Endothelial cell of umbilical vein (primary cell): ENCODE measurements at places on chromosomes 11 and 22. TPM values are rescaled to one million over a fixed set of nuclear protein-coding genes. Genes with fewer than 3 reads are reported as not detected.

The PDXP gene
- polyA plus RNA-seq, result 20.0 and 22.6 TPM in 2 replicates

- no peaks in the 10 kb centered on the region for H3K4me1 ChIP-seq
- H3K27ac ChIP-seq, result no peak overlapping the region
- no peaks in the 10 kb centered on the region for H3K27me3 ChIP-seq
- H3K36me3 ChIP-seq, result no peaks in the 10 kb centered on the region
Measured at GRCh38 chr11:94998285-94998684, 24.8 kb downstream of the KDM4D start.

- no peak overlapping the region for H3K27ac ChIP-seq
- H3K36me3 ChIP-seq, result no peaks in the 10 kb centered on the region
- no peaks in the 10 kb centered on the region for H3K4me1 ChIP-seq
- peak; percentile 48 for DNase-seq
- H3K4me3 ChIP-seq, result no peak overlapping the region
Measured at GRCh38 chr22:43275545-43276317, 67.4 kb downstream of the SCUBE1 start.

DNA sequence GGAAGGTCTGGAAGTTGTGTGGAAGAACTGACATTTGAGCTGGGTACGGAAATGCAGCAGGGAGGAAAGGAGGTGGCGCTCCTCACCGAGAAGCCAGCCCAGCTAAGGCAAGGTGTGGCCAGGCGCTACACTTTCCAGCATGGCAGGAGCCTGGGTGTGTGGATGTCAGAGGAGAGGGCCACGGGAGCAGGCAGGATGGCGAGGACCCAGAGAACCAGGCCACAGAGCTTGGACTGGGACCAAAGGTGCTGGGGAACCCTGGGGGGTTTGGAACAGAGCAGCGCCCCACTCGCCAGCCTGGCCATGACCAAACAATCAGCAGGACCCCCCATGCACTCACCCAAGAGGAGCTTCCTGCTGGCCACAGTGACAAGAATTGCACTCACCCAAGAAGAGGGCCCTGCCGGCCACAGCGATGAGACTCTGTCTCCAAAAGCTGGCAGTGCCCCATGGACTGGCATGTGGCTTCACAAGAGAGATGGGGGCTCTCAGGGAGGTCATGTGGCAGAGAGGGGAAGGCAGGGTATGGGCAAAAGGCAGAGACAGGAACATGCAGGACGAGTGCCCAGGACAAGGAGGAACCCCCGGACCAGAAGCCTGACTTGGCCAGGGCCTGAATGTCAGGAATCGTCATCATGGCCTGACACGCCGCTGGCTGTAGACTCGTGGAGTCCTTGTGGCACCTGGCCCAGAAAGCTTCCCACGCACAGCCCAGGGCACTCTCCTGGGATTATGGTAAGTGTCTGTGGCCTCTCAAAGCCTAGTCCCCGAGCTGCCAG is 45.4 kb downstream of the IGF2 start:
- no peaks in the 10 kb centered on the region for H3K36me3 ChIP-seq
- H3K4me3 ChIP-seq, result no peak overlapping the region
- no peak overlapping the region for H3K27ac ChIP-seq
- no peaks in the 10 kb centered on the region for H3K27me3 ChIP-seq
- no peak for DNase-seq

GRCh38 chr11:94032066-94032465 is 10.9 kb downstream of the HEPHL1 start:
- no peak for DNase-seq
- no peak overlapping the region for H3K4me3 ChIP-seq
- no peaks in the 10 kb centered on the region for H3K36me3 ChIP-seq
- no peaks in the 10 kb centered on the region for H3K27me3 ChIP-seq

The IL18BP gene
- polyA plus RNA-seq, result 20.1 and 25.1 TPM in 2 replicates

- no peak for DNase-seq
- no peaks in the 10 kb centered on the region for H3K36me3 ChIP-seq
- H3K27ac ChIP-seq, result no peak overlapping the region
- peaks cover 32% of the 10 kb centered on the region for H3K4me1 ChIP-seq
- no peaks in the 10 kb centered on the region for H3K27me3 ChIP-seq
Measured at GRCh38 chr11:121467965-121468364, 15.2 kb upstream of the SORL1-AS1 start.

- H3K27ac ChIP-seq, result no peak overlapping the region
- H3K36me3 ChIP-seq, result no peaks in the 10 kb centered on the region
- no peaks in the 10 kb centered on the region for H3K27me3 ChIP-seq
- DNase-seq, result no peak
Measured at GRCh38 chr11:133366147-133366546, 166.2 kb downstream of the OPCML start.

DNA sequence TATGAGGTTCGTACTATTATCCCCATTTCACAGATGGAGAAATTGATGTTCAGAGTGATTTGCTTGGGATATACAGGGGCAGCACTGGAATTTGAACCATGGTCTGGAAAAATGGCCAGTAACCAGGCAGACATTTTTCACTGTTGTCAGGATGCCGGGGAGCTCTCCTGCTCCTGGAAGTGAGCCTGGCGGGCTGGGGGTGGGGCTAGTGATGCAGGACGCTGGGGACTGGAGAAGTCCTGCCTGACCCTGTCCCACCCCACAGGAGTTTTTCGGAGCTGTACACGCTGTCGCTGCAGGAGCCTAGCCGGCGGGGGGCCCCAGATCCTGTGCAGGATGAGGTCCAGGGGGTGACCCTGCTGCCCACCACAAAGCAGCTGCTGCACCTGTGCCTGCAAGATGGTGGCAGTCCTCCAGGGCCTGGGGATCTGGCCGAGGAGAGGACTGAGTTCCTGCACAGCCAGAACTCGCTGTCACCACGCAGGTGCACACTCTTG is 11.1 kb downstream of the SIPA1 start:
- no peak overlapping the region for H3K4me3 ChIP-seq
- H3K27me3 ChIP-seq, result no peaks in the 10 kb centered on the region

The SLC2A11 gene
- 3.1 and 4.2 TPM in 2 replicates for polyA plus RNA-seq

DNA sequence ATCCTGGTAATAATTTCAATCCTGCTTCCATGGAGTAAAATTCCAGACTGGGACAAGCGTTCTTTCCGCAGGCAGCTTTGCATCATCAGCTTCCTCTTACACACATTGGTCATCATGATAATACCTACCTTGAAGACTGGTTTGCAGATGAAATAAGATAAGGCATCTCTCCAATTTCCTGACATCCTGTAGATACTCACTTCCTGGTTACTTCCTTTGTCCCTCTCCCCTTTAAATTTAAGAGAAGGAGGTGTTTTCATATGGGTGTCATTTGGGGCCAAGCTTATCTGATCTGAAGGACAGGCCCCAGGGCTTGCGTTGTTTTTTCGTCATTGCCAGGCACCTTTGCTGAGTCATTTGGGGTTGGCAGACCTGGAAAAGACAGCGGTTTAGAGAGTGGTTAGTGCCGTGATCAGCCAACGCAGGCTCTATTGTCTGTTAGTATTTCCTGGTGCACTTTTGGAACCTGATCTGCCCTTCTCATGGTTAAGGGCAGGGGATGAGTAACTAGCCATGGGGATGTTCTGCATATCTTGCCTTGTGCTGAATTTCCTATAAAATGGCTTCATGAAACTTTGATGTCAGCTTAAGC is 24.1 kb downstream of the GRAMD1B start:
- no peaks in the 10 kb centered on the region for H3K36me3 ChIP-seq
- DNase-seq, result peak; percentile 26
- no peak overlapping the region for H3K4me3 ChIP-seq
- peak overlapping the region; percentile 9 for H3K27ac ChIP-seq
- H3K27me3 ChIP-seq, result no peaks in the 10 kb centered on the region
- H3K4me1 ChIP-seq, result peaks cover 15% of the 10 kb centered on the region
